ENCODE measurements at places on chromosomes 4 and X.

- no peak for DNase-seq
Observed at GRCh38 chr4:101500742-101501141, 153.4 kb upstream of the PPP3CA start.

- no peak for DNase-seq
Observed at GRCh38 chr4:2368746-2369437, 49.6 kb downstream of the ZFYVE28 start.

DNA sequence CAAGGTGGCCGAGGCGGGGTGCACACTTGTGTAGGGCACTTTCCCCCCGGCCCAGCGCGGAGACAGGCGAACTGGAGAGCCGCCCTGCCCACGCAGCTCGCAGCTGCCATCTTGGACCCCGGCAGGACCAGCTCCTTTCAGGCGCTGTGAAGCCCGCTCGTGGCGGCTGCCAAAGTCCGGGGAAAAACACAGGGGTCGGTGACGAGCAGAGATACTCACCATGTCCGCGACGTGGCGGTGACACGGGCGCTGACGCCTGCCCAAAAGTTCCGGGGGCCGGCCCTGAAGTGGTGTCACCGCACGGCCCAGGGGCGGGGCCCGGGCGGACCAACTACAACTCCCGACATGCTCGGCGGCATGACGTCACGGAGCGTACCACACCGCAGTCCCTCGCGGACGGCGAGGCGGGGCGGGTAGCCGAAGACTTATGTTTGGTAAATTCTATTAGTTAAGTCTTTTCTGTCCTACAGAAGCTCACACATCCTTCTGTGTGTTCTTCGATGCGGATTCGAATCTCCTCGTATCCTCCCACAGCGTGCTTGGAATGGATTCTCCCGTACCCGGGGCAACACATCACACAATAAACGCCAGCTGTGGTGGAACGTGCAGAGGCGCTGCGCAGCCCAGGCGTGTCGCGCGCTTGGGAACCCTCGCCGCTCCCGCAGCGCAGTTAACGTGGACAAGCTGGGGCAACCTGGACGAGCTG, at the start of gene UFSP2:
TSS of gene UFSP2 (minus strand) at position 318 of the 706 bp plus-strand sequence. CDS start at position 222, 96 bp downstream.
- DNase-seq = peak; percentile 88

GRCh38 chr4:24262084-24262483, 322.3 kb downstream of the DHX15 start:
- DNase-seq = no peak

- no peak for DNase-seq
Observed at GRCh38 chr4:166021617-166022016, 148.6 kb downstream of the TLL1 start.

GRCh38 chr4:183968931-183969330, 63.8 kb downstream of the STOX2 start:
- DNase-seq = no peak

- no peak for DNase-seq
Observed at GRCh38 chr4:185847352-185848097, 35.5 kb upstream of the SORBS2 start.

GRCh38 chrX:331151-331824, 12.7 kb upstream of the GTPBP6 start:
- DNase-seq = no peak

DNA sequence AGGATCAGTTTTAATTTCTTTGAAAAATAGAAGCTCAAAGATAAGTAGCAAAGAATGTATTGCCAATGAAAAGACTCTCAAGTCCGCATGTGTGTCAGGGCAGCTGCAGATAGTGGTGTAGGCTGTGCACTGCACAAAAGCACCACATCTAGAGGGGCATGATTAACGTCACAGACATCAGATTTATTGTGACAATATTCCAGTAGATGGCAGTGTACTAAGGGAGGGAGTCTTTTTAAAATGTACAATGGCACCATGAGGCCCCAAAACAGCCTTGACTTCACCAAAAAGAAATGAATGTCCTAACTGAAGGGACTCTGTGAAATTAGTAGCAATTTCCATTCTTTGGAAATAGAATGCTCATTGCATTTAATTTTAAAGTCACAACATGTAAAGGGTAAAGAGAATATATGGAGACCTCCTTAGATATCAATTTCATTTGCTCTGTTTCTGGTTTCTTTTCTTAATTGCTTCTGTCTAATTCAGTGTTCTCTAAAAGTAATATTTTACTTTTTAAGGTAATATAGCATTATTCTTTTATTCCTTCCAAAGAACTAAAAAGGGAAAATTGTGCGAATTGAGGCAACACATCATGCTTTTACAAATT, 98.4 kb downstream of the ZNF827 start:
- DNase-seq = peak; percentile 21

DNA sequence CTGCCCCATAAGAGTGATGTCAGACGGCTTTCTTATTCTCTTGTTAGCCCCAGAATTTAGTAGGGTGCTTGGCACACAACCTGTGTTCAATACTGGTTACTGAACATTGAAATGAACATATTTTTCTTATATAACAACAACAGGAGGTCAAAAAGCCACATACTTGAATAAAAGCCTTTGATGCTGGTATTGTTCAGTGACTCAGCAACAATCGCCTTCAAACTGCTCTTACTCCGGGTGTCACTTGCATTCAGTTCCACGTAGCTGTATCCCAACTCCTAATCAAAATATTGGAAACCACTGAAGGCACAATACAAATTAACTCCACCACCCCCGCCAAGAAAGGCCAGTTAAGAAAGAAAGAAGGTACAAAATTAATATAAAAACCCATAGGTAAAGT, 61.5 kb downstream of the RFC1 start:
- no peak for DNase-seq

DNA sequence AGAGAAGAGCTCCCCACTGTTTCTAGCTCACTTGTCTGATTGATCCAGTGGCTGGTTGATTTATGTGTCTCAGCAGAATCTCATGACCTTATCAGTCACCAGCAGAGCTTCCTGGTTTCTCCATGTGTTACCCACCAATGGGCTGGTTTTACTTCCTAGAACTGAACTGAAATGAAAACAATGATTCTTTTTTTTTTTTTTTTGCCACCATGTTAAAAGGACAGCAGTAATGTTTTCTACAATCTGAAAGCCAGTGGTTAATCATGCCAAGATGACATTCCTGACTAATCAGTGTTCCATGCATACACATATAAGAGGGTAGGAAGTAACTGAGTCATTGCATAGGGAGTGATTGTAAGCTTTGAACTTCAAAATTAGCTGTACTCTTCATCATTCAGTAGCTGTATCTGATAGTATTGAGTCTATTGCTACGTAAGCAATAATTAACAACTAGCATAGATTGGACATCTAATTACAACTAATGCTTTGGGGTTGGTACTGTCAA, 67.7 kb downstream of the SLC4A4 start:
- no peak for DNase-seq

GRCh38 chrX:12975670-12975965, 708 bp downstream of the TMSB4X start:
- no peak for DNase-seq

DNA sequence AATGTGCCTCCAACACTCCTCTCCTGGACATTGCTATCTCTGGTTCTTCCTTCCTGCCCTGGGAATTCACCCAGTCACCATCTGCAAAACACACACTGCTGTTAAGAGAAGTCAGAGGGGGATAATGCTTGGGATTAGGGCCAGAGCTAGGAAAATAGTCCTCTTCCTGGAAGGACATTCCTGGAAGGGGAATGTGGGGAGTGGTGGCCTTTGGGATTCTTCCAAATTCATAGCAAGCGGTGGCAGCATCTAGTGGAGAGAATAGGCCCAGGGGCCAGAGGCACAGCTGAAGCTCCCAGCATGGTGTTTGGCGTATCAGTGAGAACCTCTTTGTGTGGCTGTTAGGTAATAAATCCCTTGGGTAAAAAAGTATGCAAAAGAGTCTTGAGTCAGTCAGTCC, 34.3 kb downstream of the SHROOM4 start:
- no peak for DNase-seq

- DNase-seq = no peak
Observed at GRCh38 chrX:102696306-102696705, 15.9 kb upstream of the GPRASP2 start.

- DNase-seq = no peak
Observed at GRCh38 chr4:8860892-8861575, 10.6 kb downstream of the HMX1 start.

GRCh38 chrX:57902633-57903032, 7.6 kb downstream of the ZXDA start:
- no peak for DNase-seq

DNA sequence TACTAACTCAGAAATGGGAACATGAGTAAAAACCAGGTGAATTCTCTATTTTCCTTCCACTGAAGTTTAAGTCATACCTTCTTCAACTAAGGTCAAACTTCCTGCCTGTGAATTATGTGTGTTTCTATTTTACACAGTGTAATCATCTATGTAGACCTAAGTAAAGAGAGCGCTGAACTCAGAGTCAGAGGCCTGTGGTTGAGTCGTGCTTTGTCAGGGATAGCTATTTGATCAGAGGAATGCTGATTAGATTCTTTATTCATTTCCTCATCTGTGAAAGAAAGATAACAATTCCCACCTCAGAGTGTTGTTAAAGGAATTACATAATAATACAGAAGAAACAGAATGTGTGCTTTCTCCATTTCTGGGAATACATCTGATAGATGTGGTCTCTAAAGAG, 654.1 kb downstream of the STIM2 start:
- no peak for DNase-seq

- no peak for DNase-seq
Observed at GRCh38 chr4:173436149-173436579, 37.2 kb upstream of the SCRG1 start.

GRCh38 chrX:11189097-11189496, 78.0 kb downstream of the HCCS start:
- DNase-seq = no peak

GRCh38 chr4:140681201-140681600, 75.0 kb downstream of the TBC1D9 start:
- DNase-seq = no peak

DNA sequence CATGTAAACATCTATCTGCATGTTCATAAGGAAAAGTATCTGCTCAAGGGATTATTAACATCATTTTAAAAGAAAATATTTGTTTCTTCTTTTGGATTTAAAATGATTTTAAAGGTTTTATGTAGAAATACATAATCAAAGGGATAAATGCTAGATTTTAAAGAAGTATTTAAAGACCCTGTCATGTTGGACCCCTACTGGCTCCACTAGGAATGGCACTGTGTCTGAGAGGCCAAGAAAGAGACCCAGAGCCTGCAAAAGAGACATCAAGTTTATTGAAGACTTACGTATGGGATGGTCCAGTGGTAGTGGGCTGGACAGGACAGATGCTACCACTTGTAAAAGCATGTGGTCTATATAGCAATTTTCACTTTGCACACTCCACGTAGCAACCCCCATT, 78.7 kb upstream of the PCDH18 start:
- no peak for DNase-seq

DNA sequence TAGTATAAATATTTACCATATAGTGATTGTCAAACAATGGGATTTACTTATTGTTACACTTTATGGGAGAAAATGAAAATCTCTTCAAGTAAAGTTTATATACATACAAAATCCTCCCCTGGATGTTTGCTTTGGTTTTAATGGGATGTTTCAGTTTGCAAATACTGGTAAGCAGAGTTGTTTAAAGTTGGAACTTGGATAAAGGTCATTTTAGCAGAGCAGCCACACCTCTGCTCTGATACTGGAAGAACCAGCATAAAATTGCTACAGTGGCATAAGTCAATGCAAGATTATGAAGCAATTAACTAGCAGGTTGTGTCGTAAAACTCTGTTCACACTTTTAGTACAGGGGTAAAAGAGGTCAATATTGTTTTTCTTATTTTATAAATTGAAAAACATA, 101.2 kb downstream of the TRAPPC11 start:
- DNase-seq = no peak

DNA sequence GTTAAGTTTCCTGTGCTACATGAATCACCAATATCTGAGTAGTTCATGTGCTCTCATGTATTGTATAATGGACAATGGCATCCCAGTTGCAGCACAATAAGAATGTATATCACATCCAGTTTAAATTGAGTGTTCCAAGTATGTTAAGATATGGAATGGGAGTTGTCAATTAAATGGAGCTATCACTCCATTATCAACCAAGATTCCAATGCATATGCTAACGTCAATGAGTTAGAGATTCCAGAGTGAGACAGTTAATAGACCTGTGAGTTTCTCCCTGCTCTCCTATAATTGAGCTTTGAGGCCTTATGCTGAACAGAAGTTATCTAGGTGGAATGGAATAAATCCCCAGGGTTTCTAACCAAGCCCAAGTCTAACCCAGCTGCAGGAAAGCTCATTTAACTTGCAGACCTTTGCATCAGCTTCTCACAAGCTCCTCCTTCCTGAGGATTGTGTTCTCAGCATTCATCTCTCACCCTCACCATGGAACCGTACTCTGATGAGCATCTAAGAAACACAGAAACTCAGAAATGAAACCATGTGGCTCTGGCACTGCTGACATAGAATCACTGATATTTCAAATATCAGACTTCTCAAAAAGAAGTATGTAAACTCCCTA, 84.8 kb downstream of the TIGD2 start:
- DNase-seq = no peak

GRCh38 chrX:53547668-53548067, 113.5 kb upstream of the HSD17B10 start:
- DNase-seq = no peak

DNA sequence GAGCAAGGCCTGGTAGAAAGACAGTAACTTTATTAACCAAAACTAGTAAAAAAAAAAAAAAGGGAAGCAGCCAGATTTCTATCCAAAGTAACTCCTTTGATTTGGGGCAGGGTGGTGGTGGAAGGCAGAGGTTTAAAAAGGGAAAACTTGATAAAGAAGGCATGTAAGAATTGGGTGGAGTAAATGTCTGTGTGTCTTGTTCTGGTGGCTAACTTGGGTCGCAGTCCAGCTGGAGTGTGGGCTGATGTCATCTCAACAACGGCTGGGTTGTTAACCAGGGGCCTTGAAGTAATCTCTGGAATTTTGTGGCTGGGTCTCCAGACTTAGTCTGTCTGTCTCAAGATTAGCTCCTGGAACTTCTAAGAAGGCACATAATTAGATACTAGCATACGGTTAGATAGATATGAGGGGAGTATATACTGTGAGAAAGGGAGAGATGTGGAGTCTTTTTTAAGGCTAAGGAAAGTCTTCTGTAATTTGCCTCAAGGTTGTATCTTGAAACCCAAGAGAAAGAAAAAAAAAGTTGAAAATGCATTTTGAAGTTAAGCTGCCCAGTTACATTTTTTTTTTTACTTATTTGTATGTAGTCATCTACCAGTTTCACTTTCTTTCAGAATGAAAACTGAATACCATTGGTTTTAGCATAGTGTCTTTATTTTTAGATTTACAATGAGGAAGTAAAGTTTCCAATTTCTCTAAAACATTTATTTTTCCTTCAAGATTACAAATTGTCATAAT, 48.3 kb downstream of the MTHFD2L start:
- DNase-seq = no peak

DNA sequence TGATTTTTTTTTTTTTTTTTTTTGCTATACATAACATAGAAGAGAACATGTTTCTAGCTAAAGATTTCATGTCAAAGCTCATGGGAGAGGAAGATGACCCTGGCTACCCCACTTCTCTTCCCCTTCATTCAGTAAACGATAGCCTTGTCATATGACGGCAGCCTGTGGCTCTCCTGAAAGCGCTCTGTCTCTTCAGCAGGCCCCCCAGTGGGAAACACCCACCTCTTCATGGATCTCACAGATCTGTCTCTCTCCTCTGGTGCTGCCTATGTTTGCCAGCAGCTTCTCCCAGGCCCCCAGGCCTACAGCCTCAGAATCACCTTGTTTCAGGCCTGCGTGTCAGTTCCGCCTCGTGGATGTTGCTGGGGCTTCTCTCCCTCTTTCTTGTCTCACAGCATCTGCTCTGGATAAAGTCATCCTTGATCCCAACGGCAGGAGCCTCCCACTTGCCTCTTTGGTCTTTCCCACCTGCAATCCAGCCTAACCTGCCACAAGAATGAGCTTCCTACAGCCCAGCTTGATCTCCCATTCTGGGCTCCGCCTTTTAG, 34.6 kb downstream of the RHOH start:
- DNase-seq = no peak
